IPS DF 6.9 (cell line): ENCODE measurements at places on chromosomes 6 and 20.
A peak's percentile ranks its signal among the peaks of the same experiment; 100 is the strongest.

GRCh38 chr6:73747289-73747688 lies 51.3 kb downstream of the CD109 start:
- no peak for DNase-seq

GRCh38 chr6:16265351-16266341 lies 27.3 kb downstream of the GMPR start:
- no peak for DNase-seq

DNA sequence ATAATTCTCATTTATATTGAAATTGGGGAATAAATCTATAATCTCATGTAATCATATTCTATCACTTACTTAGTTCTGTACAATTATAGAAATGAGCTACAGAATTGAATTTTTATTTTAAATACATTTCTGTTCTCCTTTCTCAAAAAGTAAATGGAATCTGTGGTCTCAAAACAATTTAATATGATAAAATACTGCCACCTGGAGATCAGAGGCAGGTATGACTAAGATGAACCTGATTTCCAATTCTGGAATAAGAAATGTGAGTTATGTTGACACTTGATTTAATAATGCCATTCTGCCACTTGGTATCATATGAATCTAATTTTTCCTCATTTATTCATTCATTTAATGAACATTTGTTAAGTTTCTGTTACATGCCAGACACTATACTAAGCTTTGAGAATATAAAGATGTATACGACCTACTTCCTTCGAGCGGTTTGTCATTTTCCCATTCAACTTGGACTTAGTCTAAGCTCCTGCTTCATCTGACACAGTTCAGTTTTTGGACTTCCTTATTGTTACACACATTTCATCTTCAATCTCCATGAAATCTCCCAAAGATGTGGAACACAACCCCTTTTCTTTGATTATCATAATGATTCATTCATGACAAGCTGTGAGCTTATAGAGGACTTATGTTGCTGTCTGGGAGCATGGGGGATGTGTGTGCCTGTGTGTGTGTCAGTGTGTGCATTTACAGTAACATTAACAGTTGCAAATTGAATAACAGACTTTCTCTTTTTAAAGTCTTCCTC lies 7.5 kb upstream of the CCDC28A start:
- DNase-seq = no peak

- DNase-seq = no peak
These were observed 29.0 kb downstream of the PSMB1 start for GRCh38 chr6:170524172-170524502.

DNA sequence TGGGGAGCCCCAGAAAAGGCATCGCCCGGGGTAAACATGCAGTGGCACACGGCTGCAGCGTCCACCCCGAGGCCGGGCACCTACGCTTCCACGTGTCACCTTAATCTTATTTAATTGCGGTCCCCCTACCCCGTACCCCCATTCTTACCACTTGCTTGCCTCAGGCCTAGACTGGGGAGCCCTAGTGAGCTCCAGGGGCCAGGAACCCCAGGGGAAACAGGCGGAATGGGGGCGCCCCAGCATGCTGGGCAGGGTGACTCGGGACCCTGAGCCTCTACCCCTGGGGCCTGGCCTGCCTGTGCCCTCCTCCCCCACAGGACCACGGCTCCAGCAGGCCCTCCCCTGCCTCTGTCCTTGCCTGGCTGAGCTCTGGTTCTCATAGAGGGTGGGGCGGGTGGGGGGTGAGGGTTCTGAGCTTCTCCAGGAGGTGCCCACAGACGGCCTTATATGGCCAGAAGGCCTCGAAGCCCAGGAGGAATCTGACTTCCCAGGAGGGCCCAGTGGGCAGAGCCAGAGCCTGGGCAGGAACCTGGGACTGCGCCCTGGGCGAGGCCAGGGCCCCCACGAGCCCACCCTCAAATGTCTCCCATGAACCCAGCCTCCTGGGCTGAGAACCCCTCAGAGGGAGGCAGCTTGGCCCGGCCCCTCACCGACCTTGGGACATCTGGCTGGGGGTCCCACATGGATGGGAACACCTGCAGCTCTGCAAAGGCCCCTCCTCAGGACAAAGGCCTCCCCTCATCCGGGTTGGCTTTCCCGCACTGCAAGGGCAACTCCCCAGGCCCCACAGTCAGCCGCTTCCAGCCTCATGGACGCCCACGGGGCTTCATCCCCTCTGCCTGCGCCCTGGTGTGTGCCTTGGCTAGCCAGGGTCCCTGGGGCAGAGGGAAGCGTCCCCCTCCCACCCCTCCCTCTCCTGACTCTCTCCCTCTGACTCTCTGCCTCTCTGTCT lies 5.2 kb upstream of the LAMA5 start:
- DNase-seq = no peak

GRCh38 chr6:33286946-33287914 lies 1.8 kb downstream of the WDR46 start:
- no peak for DNase-seq

GRCh38 chr6:35388772-35389352 lies 46.5 kb downstream of the PPARD start:
- DNase-seq = no peak

GRCh38 chr6:144144996-144145395 lies 5.3 kb upstream of the STX11 start:
- DNase-seq = no peak

GRCh38 chr6:54085047-54085446 lies 26.2 kb upstream of the MLIP start:
- DNase-seq = no peak

DNA sequence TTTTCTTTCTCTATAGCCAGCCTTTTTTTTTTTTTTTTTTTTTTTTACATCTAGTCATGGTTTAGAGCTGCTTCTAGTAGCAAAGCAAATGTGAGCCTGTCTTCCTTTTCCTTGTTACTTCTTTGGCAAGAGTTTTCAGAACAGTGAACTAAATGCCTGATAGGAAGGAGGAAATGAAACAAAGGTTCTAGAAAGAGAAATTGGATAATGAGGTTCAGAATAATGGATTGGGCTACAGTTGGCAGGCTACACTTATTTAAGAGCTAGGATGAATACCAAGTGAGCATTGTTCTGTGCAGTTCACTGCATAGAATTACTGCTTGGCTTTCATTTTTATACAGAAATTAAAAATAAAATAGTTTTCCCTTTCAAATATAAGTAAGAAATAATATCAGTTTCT lies 78.6 kb downstream of the HIVEP1 start:
- DNase-seq = no peak

GRCh38 chr20:36313476-36313875 lies 7.3 kb downstream of the DLGAP4 start:
- DNase-seq = no peak

DNA sequence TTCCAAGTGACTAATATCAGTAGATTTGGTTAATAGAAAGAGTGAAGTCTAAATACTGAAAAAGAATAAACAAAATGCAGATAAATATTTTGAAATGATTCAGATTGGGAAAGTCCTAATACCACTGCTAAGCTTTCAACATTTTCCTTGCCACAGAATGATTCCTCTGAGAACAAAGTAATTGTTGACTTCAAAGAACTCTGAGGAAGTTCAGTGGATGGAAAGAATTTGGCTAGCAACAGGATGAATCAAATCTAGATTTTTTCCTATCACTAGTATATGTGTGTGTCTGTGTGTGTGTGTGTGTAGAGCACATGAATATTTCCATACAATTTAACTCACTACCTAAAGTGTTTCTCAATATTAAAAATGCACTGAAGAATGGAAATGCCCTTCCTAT lies 107.9 kb upstream of the PREP start:
- DNase-seq = no peak

DNA sequence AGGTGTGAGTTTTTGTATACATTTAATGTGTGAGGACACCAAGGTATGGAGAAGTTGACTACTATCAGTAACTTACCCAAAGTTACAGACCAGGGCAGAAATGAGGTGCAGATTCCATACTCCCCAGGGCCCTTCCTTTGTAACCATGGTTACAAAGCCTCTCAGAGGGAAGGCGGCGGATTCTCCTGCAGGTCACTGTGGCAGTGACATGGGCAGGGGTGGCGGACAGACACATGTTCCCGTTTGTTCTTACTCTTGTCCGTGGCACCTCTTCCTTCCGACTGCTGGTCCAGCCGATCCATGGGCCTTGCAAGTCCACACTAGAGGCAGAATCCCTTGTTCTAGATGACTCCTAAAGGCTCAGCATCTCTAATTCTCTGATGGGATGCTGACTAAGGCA lies 43.0 kb downstream of the PDYN start:
- no peak for DNase-seq

- DNase-seq = no peak
These were observed 50.7 kb upstream of the PLCG1 start for GRCh38 chr20:41086402-41087324.

- no peak for DNase-seq
These were observed 818 bp upstream of the MDGA1 start for GRCh38 chr6:37698264-37699137.

DNA sequence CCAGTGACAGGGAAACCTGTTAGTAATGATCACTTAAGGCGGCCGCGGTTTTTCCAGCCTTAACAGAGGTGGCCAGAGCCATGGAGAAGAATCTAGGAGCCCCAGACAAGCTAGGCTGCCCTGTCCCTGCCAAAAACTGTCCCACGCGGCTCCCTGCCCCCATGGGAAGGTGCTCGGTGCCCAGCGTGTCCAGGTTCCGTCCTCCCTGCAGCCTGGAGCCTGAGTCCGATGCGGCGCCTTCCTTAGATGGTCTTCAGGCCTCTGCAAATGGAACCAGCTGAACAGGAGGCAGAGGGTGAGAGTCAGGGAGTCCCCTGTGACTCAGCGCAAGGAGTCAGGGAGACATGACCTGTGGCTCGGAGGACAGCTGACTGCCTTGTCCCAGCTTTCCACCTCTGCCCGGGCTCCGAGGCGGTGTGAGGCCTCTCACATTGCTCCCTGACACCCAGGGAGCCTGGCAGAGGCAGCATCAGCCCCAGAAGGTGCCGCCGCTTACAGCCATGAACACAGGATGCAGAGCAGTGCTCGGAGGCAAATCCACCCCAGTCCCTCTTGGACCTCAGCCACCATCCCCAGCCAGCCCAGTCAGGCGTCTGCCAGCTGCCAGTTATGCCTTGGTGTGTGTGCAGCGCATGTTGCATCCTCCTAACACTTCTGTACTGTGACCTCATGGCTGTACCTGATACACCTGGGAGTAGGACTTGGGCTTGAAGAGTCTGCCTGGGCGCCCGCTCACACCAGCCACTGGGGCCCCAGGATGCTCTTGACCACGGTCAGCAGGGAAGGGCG lies 377.7 kb downstream of the CDH4 start:
- no peak for DNase-seq

DNA sequence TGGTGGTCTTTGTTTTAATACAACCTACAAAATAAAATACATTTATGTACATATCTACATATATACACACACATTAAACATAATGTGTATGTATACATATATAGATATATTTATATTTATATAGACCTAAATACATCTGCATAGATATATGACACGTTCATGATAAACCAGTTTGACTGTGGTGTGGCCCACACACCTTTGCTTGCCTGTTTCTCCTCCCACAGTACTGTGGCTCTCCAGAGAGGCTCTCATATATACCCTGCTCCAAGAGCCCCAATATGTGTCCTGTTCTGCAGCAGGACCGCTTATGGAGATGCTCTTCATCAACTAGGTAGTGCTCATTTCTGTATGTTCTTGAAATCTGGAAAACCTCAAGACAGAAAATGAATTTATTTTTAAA lies 207.0 kb downstream of the KCNQ5 start:
- no peak for DNase-seq

- peak; percentile 18 for DNase-seq
These were observed 42.0 kb upstream of the PLCG1 start for GRCh38 chr20:41095110-41095969.

DNA sequence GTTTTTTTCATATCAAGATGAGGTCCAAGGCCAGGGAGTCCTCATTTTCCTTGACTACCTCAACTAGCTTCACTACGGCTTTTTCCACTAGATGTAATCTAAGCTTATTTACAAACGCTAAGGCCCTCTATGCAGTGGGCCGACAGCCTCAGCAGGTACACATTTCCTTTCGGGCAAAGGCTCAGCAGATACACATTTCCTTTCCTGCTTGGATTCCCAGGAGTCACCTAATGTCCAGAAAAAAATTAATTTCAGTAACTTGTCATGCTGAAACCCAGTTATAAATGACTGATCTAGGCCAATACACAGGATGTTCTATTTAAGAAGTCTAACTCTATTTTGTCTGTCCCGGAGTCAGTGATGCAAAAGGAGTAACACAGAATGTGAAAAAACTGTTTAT lies 7.2 kb upstream of the KIAA0408 start:
- no peak for DNase-seq

DNA sequence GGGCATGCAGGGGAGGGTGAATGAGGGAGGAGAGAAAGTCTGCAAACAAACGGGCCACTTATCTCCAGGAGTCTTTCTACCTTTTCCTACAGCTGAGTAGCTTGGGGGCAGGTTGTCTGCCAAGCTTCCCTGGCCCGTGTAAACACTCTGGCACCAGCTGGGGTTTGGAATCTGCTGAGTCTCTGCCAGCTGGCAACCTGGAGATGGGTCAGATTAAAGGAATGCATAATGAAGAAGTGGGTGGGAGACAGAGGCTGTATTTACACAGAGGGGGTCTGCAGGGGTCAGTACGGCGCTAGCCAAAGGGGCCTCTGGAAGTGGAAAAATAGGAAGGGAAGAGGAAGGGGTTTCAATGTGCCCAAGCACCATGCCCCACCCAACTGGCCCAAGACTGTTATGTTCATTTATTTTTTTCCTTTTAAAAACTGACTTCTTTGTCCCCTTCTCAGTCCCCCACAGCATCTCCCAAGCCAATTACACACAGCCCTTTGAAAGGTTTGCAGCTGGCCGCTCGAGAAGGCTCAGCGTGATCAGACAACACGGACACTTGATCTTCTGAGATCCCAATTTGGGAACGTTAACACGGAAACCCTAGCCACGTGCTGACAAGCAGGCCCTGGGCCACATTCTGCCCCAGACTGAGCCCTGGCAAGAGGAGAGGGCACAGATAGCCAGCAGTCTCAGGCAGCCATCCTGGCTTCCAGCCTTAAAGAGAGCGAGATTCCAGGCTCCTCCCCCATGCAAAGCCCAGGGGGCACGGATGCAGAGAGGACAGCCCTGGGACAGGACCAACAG lies 25.2 kb downstream of the TRAM2 start:
- no peak for DNase-seq

DNA sequence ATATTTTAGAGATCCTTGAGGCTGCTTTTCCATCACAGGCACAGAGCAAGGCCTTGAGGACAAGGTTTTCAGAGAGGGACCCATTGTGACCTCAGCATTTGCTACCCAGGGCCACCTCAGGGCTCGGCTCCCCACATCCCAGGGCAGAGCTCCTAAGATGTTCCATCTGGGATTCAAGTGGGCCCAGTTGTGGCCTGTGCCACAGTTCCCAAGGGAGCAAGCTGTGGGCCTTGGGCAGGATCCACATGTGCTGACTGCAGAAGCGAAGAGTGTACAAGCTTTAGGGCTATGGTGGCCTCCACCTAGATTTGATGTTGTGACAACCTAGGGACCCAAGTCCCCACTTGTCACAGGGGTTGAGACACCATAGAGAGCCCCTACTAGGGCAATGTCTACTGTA lies 608.1 kb downstream of the HACE1 start:
- no peak for DNase-seq

- no peak for DNase-seq
These were observed 15.6 kb upstream of the MYCT1 start for GRCh38 chr6:152682141-152682540.

GRCh38 chr20:914727-915498 lies 1.2 kb downstream of the ANGPT4 start:
- DNase-seq = no peak

- no peak for DNase-seq
These were observed 11.5 kb upstream of the SCP2D1 start for GRCh38 chr20:18802012-18802634.
